ENCODE measurements at places on chromosomes 6 and 20. TPM values are rescaled to one million over a fixed set of nuclear protein-coding genes. Genes with fewer than 3 reads are reported as not detected.

DNA sequence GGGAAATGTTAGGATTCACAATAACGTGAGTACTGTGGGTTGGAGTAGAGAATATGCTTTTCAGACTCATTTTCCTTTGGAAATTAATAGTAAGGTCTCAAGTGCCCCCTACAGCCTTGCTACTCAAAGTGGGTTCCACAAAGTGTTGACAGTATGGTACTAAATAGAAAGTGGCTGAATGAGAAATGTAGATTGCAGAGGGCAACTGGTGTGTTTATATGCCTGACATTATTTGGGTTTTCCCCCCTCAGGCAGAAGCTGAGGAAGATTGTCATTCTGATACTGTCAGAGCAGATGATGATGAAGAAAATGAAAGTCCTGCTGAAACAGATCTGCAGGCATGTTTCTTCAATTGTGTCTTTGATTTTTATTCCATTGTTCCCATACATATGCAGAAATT is 5.6 kb downstream of the FBXO9 start:
- no peak for DNase-seq

DNA sequence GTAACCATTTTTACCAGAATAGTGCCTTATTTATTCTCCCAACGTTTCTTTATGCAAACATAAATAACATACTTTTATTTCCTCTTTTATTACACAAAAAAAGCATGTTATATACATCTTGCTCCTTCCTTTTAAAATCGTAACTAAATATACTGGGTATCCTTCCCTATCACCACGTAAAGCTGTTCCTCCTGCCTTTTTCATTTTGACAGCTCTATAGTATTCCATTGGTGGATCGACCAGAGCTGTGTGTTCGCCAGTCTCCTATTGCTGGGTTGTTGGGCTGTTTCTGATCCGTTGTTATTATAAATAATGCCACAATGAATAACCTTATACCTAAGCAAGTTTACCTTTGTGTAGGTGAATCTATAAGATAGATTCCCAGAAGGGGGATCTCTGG is 46.9 kb upstream of the DDR1 start:
- no peak for DNase-seq

DNA sequence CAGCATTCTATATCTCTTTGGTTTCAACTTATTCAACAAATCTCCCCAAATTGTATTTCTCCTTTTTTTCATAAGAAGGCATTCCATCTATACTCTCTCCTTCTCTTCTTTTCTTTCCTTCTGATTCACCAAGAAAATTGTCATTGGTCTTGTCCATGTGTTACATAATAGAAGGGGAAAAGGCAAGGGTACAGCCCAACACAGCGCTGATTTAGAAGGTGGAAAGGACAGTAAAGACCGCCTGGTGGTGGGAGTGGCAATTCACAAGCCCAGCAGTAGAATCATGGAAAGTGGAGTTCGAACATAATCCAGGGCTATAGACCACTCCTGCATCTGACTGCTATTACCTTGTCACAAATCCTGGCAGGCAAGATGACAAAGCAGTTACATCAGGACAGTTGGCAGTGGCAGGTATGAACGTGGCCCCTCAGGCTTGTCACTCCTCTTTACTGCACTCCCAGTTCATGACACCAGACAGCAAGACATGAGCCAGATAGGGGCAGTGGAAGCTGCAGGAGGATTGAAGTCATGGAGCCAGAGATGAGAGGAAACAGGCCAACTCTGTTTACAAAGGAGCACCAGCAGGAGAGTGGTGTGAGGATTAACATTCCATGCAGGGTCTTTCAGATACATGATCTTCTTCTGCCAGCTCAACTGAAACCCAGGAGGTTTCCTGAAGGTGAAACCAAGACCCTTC is 2.1 kb upstream of the TNFAIP3 start:
- no peak for DNase-seq

- no peak for DNase-seq
These were observed 1.9 kb downstream of the PPP1R3D start for GRCh38 chr20:59938221-59938620.

- DNase-seq: peak; percentile 88
These were observed 172.1 kb upstream of the RUNX2 start for GRCh38 chr6:45156075-45156474.

DNA sequence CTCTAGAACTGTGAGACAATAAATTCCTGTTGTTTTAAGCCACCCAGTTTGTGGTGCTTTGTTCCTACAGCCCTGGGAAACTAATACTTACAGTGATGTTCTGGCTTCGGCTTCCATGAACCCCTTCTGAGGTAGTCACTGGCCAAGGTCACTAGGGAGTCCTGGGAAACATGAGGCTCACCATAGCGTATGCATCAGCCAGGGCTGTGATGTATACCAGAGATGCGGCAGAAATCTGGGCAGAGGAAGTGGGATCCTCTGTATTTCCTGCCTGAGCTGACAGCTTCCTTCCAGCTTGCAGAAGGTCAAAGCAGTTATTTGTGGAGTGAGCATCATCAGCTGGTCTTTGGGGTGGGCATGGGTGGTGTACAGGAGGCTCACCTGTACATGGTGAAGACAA is 27.9 kb downstream of the KAT14 start:
- DNase-seq: no peak

DNA sequence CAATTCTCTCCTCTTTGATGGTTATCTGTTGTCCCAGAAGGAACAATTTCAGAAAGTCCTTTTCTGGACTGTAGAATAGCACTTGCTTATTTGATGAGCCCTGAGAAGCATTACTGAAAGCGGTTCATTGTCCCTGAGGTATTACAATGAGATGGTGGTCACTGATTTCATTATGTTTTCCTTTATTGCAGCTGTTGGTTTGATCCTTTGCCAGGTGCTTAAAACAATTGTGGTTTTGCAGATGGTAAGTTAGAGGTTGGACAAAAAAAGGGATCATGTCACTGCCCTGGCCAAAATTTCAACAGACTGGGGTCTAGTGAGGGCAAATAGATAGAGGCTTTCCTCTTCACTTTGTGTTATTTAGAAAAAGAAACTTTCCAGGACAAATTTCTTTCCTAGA is 61.9 kb downstream of the ESR1 start:
- DNase-seq: no peak

DNA sequence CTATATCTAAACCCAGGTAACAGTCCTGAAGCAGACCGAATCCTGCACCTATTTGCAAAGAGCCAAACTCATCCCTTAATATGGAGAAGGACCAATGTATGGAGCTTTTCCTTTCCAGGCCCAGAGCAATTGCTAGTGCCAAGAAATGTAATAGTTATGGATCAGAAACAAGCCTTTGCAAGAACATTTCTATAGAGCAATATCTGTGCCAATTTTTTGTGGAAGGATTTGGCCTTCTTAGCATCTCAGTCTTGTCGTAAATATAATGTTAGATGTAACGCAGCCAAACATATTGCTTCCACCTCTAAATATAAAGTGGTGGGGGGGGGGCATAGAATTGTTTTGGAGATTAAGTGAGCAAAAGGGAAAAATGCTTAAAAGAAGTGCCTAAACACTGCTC is 2.7 kb downstream of the KIAA0408 start:
- DNase-seq: no peak

GRCh38 chr6:155455766-155456165 is at the start of gene NOX3:
TSS of gene NOX3 (minus strand) at chr6:155455839. CDS start at chr6:155455800, 39 bp downstream.
- no peak for DNase-seq

DNA sequence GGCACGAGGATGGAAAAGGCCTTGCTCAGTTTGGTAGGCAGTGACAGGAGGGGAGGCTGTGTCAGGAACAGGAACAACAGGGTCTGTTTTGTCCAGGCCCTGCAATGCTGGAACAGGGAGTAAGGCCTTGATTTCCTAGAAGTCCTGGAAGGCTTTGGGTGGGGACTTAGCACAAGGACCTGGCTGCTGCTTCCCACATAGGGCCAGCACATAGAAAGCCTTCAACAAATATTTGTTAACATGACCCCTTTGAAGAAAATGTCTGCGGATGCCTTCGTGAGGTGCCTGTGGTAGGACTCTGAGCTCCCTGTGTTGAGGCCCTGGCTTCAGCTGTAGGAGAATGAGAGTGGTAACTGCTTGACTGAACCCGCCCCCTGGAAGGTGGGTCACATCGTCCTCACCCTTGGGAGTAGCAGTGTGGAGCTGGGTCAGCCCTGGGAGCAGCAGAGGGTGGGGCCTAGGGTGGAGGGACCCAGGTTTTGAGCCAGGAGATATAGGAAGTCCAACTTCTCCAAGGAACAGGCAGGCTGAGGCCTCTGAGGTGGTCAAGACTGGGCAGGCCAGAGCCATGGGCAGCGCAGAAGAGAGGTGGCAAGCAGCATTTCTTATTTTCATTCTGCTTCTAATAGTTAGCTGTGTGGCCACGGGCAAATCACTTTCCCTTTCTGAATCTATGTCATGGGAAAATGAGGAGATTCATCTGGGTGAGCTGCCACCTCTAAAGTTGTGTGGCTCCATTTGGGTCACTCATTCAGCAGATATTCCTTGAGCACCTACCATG is 50.0 kb downstream of the CNBD2 start:
- DNase-seq: no peak

DNA sequence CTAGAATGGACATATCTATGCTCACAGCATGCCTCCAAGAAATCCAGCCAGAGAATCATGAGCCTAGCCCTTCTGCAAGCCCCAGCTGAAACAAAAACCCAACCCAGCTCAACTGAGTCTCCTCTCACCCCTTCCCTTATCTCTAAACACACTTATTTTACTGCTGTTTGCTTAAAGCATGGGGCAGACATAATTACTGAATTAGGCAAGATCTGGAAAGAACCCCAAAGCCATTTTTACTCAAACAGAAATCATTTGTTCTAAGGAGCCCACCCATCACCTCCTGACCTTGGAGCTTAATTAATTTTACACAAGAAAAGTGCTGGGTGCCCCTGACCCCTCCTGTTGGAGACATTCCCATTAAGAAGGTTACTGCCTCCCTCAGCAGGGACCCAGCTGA is 291.6 kb downstream of the MAFB start:
- no peak for DNase-seq

- DNase-seq: no peak
These were observed 778 bp downstream of the PKIG start for GRCh38 chr20:44583157-44583556.

GRCh38 chr6:108165714-108166663 is at the start of gene NR2E1:
TSS of gene NR2E1 (plus strand) at chr6:108166022. CDS start at chr6:108166766, 744 bp downstream.
- DNase-seq: peak; percentile 60

DNA sequence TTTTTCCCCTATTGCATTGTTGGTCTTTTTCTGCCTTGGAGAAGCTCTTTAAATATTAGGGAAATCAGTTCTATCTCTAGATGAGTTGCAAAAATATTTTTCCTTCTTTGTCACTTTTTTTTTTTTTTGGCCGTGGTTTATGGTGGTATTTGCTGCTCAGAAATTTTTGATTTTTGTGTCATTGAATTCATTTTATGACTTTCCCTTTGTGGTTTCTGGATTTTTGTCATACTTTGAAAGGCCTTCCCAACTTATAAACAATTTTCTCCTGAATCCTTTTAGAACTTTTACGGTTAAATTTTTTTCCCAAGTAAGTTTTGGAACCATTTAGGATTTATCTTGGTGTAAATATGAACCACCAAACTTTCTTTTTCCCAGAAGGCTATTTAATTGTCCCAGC is 145.6 kb downstream of the GJA10 start:
- DNase-seq: no peak

GRCh38 chr20:62368392-62368975 is 1.4 kb upstream of the LAMA5 start:
- no peak for DNase-seq

GRCh38 chr6:169223006-169223405 is 30.6 kb downstream of the THBS2 start:
- DNase-seq: no peak

DNA sequence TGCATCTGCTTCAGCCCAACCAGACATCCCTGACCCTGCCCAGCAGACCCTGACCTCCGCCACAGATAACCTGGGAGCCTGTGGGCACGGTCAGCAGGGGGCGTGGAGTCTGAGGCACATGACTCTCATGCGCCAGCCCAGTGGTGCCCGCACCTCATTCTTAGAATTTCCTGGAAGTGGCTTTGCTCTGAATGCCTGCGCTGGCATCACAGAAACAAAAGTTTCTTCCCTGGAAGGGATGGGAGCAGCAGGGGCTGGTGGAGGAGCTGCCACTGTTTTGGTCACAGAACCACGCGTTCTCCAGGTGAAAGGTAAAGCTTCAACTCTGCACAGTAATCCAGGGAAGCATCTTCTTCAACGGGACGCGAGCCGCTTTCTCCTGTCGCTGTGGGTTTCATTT is 67.9 kb upstream of the DUSP22 start:
- DNase-seq: no peak

GRCh38 chr20:24321973-24322372 is 147.5 kb upstream of the SYNDIG1 start:
- DNase-seq: no peak

DNA sequence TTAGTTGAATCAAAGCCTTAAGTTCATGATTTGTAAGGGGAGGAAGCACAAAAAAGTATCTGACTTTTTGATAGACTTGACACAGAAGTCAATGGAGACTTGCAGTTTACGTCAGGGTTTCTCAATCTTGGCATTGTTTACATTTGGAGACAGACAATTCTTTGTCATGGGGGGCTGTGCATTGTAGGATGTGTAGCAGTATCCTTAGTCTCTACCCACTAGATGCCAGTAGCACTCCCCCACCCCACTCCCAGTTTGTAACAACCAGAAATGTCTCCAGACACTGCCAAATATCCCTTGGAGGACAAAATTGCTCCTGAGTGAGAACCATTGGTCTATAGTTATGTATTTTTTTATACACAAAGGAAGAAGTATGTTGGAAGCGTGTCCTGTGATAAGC is 434.1 kb downstream of the RFPL4B start:
- DNase-seq: no peak

DNA sequence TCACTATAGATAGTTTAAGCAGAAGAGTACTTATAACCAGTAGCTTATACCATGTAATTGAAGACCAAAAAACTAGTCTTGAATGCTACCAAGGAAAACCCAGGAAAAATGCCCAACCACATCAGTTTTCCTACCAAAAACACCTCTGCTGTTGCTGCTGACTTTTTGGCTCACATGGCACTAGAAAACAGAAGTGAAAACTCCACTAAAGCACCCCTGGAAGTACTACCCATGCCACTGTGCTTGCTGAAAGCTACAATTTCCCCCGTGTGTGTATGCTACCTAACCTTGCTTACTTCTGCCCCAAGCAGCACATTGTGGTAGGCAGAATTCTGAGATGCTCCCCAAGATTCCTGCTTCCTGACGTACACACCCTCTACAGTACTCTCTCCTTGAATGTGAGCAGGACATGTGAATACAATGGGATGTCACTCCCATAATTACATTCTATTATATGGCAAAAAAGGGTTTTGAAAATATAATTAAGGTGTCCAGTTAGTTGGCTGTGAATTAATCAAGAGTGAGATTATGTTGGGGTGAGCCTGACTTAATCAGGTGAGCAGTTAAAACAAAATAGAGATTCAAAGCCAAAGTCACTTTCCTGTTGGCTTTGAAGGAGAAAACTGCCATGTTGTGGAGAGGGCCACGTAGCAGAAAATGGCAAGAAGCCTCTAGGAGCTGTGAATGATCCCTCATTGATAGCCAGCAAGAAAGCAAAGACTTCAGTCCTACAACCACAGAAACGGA is 209.8 kb upstream of the MARCKS start:
- no peak for DNase-seq

GRCh38 chr20:16701296-16701695 is 28.5 kb upstream of the SNRPB2 start:
- peak; percentile 80 for DNase-seq

GPR63 gene
- 2.7 TPM for total RNA-seq

MTHFD1L gene
- total RNA-seq: 137 TPM

LY86 gene
- 1.2 TPM for total RNA-seq

PLA2G7 gene
- total RNA-seq: not detected

BTNL2 gene
- not detected for total RNA-seq

GUCA1A gene
- total RNA-seq: not detected

GPLD1 gene
- 0.44 TPM for total RNA-seq

RBPJL gene
- total RNA-seq: not detected

TTLL9 gene
- not detected for total RNA-seq

PACRG gene
- not detected for total RNA-seq

RFX6 gene
- not detected for total RNA-seq
